ENCODE measurements at places on chromosomes 4 and X.

DNA sequence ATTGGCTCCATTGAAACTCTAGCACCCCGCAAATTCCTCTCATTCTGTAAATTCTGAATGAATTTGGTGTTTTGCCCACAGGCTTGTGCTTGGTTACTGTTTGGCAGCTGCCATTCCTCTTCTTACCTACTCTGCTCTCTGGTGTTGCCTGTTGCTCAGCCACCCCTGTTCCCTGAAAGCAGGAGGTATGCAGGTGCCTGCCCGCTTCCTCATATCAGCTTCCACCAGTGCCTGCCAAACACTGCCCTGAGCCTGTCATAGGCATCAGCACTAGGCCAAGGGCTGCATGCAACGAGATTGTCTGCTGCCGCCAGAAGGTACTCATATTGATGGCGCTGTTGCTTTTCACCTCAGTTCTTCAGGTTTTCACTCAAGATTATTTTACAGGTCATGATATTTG, 978.1 kb downstream of the C4orf33 start:
- DNase-seq, result no peak

GRCh38 chr4:25795566-25796454, 67.0 kb downstream of the SEL1L3 start:
- DNase-seq, result peak; percentile 85

DNA sequence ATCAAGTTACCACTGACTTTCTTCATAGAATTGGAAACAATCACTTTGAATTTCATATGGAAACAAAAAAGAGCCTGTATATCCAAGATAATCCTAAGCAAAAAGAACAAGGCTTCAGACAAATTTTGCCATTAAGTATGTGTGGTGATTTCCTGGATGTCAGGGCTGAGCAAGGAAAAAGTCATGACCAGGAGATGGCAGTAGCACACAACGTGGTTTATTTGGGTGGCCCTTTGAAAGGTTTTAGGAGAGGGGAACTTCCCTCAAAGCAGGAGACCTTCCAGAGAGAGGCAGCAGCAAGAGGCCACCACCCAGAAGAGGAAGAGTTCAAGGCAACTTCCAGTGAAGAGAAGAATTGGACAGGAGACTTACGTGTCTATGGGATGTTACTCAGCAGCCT, 18.1 kb upstream of the ZXDB start:
- no peak for DNase-seq

DNA sequence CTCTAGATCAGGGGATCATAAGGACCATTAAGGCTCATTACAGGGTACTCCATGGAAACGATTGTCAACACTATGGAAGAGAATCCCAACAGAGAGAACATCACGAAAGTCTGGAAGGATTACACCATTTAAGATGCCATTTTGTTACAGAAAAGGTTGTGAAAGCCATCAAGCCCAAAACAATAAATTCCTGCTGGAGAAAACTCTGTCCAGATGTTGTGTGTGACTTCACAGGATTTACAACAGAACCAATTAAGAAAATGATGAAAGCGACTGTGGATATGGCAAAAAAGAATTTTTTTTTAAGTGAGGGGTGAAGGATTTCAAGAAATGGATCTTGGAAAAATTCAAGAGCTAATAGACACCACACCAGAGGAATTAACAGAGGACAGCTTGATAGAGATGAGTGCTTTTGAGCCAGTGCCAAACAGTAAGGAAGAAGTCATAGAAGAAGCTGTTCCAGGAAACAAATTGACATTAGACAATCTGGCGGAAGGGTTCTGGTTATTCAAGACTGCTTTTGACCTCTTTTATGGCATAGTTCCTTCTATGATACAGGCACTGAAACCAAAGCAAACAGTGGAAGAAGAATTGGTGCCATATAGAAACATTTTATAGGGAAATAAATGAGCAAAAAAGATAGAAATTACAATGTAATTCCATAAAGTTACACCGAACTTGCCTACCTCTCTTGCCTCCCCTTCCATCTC, 17.3 kb upstream of the LSM6 start:
- DNase-seq, result peak; percentile 69

GRCh38 chrX:41688835-41689234, at the start of gene GPR34:
GPR34 (plus strand) TSS chrX:41688973; CDS start chrX:41695634, 6,661 bp downstream.
- no peak for DNase-seq

DNA sequence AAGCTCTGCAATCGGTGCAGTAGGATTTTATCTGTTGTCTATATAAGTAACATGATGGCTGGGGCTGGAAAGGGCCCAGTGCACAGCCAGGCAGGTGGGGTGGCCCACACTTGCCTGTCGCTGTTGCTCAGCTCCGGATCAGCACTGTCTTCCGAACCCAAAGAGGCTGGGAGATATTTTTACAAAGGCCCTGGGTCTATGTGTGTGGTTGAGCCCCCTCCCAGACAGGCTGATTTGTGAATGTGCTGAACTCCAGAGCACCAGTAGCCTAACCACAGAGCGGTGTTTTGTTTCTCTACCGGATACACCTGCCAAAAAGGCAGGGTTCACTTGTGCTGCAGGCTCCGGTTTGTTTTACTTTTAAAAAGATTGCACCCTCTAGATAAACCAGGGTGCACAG, 33.5 kb upstream of the CHRNA9 start:
- no peak for DNase-seq

DNA sequence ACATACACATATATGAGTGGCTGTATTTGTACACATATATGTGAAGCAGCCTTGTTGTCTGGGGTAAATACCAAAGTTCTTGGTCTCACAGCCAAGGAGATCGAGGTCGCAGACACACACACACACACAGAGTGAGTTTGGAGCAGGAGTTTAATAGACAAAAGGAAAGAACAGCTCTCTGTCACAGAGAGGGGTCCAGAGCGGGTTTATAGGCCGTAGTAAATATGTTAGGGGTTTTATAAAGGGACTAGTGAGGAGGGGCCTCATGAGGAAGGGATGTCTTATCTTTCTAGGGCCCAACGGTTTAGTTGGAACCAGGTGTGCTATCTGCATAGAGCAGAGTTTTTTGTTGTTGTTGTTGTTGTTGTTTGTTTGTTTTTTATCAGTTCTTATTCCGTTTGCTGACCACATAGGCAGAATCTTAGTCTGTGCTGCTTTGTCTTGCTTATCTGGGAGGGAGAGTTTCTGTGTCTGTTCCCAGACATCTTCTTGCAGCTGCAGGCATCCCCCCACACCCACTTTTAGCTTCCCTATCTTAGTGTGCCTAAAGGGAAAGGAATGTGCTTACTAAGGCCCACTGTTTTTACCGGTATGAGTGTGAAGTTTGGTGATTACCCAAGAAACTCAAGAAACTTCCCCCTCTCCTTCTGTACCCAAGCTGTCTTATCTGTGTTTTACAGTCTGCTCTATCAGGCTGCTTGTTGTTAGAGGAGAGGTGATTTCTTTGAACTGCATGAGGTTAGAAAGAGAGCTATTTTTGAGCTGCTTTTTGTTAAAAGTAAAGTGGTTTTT, 91.9 kb downstream of the TENT5D start:
- no peak for DNase-seq

DNA sequence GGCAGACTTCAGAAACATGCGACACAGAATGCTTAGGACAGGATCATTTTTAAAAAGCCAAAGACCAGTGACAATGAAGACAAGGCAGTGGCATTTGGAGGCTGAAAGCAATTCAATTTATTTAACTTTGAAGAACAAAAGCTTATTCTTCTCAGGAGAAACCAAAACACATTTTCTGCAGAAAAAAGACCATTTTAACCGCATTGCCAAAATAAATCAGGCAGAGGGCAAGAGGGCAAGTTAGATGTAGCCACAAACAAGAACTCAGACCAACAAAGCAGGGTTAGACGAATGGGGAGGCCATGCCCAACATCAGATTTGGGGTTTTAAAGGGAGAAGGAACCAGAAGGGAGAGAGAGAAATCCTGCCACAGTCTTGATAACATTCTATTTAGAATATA, 58.9 kb downstream of the RELL1 start:
- no peak for DNase-seq

- no peak for DNase-seq
These were observed 28.2 kb downstream of the DCAF12L2 start for GRCh38 chrX:126137899-126138298.

GRCh38 chr4:119315036-119315435, 6.9 kb downstream of the FABP2 start:
- DNase-seq, result peak; percentile 10

- DNase-seq, result no peak
These were observed 237.5 kb upstream of the KLF3 start for GRCh38 chr4:38426532-38426931.

DNA sequence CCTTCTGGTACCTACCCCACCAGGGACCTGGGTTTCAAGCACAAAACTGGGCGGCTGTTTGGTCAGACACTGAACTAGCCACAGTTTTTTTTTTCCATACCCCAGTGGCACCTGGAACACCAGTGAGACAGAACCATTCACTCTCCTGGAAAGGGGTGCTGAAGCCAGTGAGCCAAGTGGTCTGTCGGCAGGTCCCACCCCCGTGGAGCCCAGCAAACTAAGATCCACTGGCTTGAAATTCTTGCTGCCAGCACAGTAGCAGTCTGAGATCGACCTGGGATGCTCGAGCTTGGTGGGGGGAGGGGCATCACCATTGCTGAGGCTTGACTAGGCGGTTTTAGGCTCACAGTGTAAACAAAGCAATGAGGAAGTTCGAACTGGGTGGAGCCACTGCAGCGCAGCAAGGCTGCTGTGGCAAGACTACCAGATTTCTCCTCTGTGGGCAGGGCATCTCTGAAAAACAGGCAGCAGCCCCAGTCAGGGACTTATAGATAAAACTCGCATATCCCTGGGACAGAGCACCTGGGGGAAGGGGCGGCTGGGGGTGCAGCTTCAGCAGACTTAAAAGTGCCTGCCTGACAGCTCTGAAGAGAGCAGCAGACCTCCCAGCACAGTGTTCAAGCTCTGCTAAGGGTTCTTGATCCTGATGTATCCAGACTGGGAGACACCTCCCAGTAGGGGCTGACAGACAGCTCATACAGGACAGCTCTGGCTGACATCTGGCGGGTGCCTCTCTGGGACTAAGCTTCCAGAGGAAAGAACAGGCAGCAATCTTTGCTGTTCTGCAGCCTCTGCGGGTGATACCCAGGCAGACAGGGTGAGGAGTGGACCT, 223.0 kb downstream of the COX18 start:
- DNase-seq, result peak; percentile 7

- no peak for DNase-seq
These were observed 104.1 kb upstream of the MCF2 start for GRCh38 chrX:139811942-139812629.

DNA sequence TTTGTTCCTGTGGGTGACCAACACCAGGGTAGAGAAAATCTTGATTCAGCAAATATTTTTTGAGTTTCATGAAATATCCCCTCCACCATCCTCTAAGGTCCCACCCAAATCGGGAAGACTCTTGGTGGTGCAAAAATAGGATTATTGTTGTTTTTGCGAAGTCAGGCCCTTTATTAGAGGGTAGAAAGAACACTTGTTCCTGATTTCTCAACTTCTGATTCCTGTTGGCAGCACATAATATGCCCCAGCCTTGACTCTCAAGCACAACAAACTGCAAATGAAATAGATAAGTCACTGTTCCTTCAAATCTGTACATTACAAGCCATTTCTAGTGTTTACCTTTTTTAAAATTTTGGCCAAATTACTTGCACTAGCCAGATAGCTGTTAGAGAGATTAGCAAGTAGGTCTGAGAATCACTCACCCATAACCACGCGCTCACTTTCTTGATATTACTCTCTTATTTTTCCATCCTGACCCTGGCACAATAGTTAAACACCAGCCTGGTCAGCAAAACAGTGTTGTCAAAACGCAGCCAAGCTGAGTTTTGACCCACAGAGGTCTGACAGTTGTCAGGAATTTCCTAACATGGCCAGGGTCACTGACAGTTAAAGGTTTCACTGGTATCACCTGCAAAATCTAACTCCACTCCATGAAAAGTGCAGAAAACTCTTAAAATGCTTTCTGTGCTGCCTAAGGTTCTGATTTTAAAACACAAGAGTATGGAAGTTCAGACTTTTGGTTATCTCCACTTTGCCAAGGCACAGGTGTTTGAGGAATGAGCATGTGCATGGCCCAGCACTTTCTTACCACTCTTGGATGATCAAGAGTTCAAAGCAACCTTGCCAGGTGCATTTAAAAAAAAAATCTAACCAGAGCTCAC, 69.8 kb downstream of the RBM47 start:
- DNase-seq, result no peak

DNA sequence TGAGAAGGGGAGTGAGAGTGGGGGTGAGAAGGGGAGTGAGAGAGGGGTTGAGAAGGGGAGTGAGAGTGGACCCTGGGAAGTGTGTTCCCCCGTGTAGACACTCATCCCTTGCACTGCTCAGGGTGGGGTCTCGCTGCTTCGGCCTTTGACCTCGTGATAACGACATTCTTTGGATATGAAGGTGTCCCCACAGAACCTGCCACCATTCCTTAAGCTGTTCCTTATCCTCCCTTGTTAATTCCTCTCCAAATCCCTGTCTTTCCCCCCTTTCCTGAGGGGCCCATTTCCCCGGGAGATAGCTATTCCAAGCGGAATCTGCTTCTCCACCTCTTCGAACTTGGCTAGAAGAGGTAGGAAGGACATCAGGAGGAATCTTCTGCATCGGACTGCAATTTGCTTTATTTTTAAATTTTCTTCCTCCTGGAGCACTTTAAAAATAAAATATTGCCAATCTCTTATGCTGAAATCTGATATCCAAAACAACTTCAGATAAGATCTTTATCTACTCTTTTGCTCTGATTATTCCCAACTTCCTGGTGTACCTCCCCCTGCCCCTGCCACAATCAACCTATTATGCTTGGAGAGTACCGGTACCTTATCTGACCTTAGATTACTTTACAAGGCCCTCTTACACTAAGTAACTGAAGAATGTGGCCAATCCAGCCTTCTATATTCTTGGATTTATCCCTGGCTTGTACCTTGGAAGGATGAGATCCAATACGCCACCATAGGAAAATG, 15.6 kb downstream of the TRIML1 start:
- no peak for DNase-seq

GRCh38 chr4:62448911-62449310, 1248.8 kb downstream of the ADGRL3 start:
- no peak for DNase-seq

- DNase-seq, result peak; percentile 36
These were observed 122.1 kb upstream of the GUCY1A1 start for GRCh38 chr4:155544547-155544946.

DNA sequence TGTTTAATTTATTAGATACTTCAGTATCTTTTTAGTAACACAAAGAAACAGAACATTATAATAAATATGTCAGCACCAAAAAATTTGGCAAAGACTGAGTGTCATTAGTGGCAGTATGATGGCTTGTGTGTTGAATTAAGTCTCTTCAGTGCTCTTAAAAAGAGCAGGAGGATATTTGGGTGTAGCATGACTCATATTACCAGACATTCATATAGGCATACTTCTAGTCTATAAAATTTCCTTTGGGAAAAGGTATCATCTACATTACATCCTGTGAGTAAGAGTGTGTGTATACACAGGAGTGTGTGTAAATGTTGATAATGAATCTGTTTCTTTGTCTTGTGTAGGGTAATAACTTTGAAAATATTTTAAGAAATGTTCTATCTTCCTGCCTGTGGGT, 135.7 kb downstream of the CNKSR2 start:
- DNase-seq, result peak; percentile 32

- DNase-seq, result no peak
These were observed 101.6 kb downstream of the KLHL8 start for GRCh38 chr4:87118826-87119225.

- no peak for DNase-seq
These were observed 929.1 kb downstream of the RAB28 start for GRCh38 chr4:12555011-12555410.
